Osteoblast (primary cell): ENCODE measurements at places on chromosomes 3 and 15. TPM values are rescaled to one million over a fixed set of nuclear protein-coding genes. Genes with fewer than 3 reads are reported as not detected.

DNA sequence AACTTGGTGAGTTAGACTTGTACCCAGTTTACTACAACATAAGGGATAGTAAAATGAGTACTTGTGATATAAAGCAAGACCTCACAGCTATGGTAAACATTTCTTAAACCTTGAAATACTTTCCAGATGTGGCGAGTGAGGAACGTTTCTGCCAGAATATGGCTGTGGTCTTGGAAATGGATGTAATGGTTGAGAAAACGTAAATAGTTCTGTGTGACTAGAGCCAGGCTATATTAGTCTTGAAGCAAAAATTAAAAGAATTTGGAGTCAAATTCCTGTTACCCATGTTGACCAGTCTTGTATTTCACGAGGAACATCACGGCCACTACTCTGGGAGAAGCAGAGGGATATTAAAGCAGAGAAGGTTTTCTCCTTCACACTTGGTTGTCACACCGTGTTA is 15.3 kb downstream of the OR4F15 start:
- DNase-seq: no peak
- H3K36me3 ChIP-seq: no peaks in the 10 kb centered on the region
- H3K27ac ChIP-seq: no peak overlapping the region
- no peaks in the 10 kb centered on the region for H3K4me1 ChIP-seq

DNA sequence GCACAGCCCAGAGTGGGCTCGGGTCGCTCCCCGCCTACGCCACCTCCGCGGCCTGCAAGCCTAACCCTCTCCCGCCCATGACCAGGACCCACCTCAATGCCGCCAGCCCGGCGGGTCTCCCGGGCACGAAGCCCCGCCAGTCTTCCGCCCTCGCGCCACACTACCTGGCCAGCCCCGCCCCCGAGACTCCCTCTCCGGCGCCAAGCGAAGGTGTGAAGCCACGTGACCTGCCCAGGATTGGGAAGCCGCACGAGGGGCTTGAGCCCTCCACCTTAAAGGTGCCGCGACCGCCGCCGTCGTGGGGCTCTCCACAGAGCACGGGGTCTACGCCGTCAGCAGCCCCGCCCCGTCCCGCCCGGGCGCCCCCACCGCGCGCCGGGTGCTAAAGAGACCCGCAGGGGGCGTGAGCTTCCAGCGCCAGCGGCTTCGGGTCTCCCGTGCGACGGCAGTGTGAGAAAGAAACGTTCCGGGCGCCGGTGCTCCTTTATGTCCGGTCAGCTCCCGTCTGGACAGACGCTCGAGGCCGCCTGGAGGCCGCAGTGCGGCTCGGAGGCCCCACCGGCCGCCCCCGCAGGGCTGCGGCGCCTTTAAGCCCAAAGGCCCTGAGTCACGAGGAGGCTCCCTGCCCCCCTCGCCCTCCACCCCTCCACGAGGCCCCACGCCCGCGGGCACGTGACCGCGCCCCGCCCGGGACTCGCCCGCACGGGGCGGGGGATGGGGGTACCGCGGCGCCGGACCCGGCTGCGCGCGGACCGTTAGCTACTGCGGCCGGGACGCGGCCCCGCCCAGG is at the start of gene CPEB1:
Gene CPEB1, minus strand, starts transcription at position 319 of the 790 bp plus-strand sequence. CDS start 18,904 bp downstream, outside the sequence.
- H3K27ac ChIP-seq: no peak within 1 kb of the TSS
- peaks cover 53% of the 10 kb centered on the region for H3K27me3 ChIP-seq
- no peaks in the 10 kb centered on the region for H3K36me3 ChIP-seq
- peak within 1 kb of the TSS; percentile 58 for H3K4me3 ChIP-seq

GRCh38 chr3:171169866-171170265 is 143.3 kb upstream of the SLC2A2 start:
- H3K27me3 ChIP-seq: no peaks in the 10 kb centered on the region
- H3K36me3 ChIP-seq: no peaks in the 10 kb centered on the region
- no peak overlapping the region for H3K27ac ChIP-seq
- peaks cover 7% of the 10 kb centered on the region for H3K4me1 ChIP-seq
- no peak for DNase-seq

- no peaks in the 10 kb centered on the region for H3K27me3 ChIP-seq
- H3K36me3 ChIP-seq: no peaks in the 10 kb centered on the region
- H3K4me3 ChIP-seq: no peak overlapping the region
- H3K4me1 ChIP-seq: no peaks in the 10 kb centered on the region
- H3K27ac ChIP-seq: no peak overlapping the region
- DNase-seq: no peak
These were observed 24.2 kb downstream of the PXYLP1 start for GRCh38 chr3:141255846-141256261.

GRCh38 chr3:95464346-95464745 is 1350.0 kb upstream of the EPHA6 start:
- H3K27me3 ChIP-seq: no peaks in the 10 kb centered on the region
- H3K27ac ChIP-seq: no peak overlapping the region
- H3K4me1 ChIP-seq: no peaks in the 10 kb centered on the region
- no peaks in the 10 kb centered on the region for H3K36me3 ChIP-seq

DNA sequence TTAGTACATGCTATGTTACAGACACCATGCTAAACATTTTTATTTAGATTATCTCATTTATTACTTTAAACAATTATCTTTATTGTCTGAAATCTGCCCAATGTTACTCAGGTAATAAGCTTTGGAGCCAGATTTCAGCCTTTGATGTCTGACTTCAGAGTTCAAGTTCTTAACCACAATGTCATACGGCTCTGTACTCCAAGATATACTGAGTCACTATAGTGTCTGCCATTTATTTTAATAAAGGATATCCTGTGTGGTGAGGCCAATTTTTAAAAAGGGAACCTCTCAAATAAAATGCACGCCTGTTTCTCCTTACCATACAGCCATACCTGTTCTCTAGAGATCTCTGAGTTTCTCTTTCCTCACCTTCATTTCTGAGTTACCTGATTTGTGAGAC is 193.1 kb downstream of the EPHA3 start:
- peak overlapping the region; percentile 55 for H3K27ac ChIP-seq
- no peaks in the 10 kb centered on the region for H3K27me3 ChIP-seq
- peaks cover 25% of the 10 kb centered on the region for H3K4me1 ChIP-seq
- H3K36me3 ChIP-seq: no peaks in the 10 kb centered on the region
- DNase-seq: no peak

RPL22L1 gene
- 232 and 297 TPM in 2 replicates for total RNA-seq

DNA sequence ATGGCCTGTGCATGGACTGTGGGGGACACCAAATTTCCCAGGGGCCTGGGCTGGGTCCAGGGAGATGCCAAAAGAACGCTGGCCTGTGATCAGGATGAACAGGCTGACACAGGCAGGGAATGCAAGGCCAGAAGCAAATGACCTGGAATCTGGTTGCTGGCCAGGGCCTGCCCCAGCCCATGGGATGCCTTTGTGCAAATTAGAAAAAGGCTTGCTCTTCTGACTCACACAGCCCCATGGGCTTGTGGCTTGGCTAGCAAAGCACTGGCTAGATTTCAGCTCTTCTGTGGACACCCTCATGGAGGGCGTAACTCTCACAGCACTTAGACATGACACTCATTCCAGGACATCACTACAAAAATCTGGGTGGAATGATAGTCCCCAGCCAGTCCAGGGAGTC is 356.0 kb downstream of the SHQ1 start:
- peaks cover 5% of the 10 kb centered on the region for H3K27me3 ChIP-seq
- peak; percentile 93 for DNase-seq
- H3K4me3 ChIP-seq: peak overlapping the region; percentile 33
- no peak overlapping the region for H3K27ac ChIP-seq
- H3K36me3 ChIP-seq: no peaks in the 10 kb centered on the region
- peaks cover 28% of the 10 kb centered on the region for H3K4me1 ChIP-seq

GRCh38 chr3:119600732-119601131 is 3.0 kb downstream of the PLA1A start:
- no peaks in the 10 kb centered on the region for H3K36me3 ChIP-seq
- H3K4me3 ChIP-seq: no peak overlapping the region
- H3K4me1 ChIP-seq: peaks cover 15% of the 10 kb centered on the region
- DNase-seq: no peak
- no peaks in the 10 kb centered on the region for H3K27me3 ChIP-seq
- no peak overlapping the region for H3K27ac ChIP-seq

GRCh38 chr3:127691489-127691888 is 18.7 kb downstream of the ABTB1 start:
- DNase-seq: peak; percentile 36
- peak overlapping the region; percentile 86 for H3K27ac ChIP-seq

DNA sequence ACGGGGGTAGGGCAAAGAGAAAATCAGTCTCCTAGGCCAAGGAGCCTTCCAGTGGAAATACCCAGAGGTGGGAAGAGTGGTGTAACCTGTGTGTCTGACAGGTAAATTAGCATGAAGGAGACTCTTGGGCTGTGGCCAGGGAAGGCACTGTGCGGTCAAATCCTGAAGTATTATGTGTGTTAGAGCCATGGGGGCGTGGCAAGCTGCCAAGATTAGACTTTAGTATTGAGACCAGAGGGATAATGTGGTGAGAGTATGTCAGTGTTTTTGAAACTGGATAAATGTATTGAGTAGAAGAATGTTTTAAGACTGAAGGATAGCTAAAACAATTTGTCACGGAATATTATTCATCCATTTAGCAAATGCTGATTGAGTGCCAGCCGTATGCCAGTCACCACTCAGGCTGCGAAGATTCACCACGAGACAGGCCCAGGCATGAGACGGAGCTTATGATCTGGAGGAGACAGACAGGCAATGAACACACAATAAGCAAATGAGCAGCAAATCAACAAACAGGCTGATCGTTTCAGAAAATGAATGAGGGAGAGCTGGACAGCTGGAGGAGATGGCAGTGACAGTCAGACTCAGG is 445.9 kb downstream of the MCTP2 start:
- H3K36me3 ChIP-seq: no peaks in the 10 kb centered on the region
- H3K4me3 ChIP-seq: no peak overlapping the region
- no peak for DNase-seq
- no peak overlapping the region for H3K27ac ChIP-seq
- no peaks in the 10 kb centered on the region for H3K27me3 ChIP-seq

TGM4 gene
- total RNA-seq: not detected in 2 replicates

DNA sequence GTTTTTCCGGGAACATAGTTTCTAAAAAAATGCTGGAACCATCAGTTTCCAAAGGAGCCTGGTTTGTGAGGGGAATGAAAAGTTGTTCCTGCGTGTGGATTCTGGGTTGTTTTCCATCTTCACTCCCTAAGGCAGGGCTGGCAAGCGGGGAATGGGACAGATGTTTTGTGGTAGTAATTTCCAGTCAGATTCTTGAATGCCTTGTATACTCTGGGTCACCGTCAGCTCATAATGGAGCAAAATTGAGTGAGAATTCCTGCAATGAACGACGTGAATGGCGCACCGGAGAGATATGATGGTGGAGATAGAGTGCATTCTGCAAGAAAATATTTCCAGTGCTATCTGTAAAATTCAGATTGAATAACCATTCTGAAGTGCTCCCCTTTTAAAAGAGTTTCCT is 19.9 kb downstream of the EEFSEC start:
- no peak for DNase-seq
- H3K36me3 ChIP-seq: no peaks in the 10 kb centered on the region
- no peaks in the 10 kb centered on the region for H3K4me1 ChIP-seq
- H3K4me3 ChIP-seq: no peak overlapping the region
- no peaks in the 10 kb centered on the region for H3K27me3 ChIP-seq

GRCh38 chr3:63960048-63960711 is 48.0 kb upstream of the SCAANT1 start:
- peak overlapping the region; percentile 71 for H3K4me3 ChIP-seq
- no peaks in the 10 kb centered on the region for H3K36me3 ChIP-seq
- peak overlapping the region; percentile 79 for H3K27ac ChIP-seq
- no peaks in the 10 kb centered on the region for H3K27me3 ChIP-seq
- peaks cover 14% of the 10 kb centered on the region for H3K4me1 ChIP-seq

CSPG4 gene
- total RNA-seq: 11.5 and 20.3 TPM in 2 replicates

- DNase-seq: peak; percentile 95
- H3K4me3 ChIP-seq: no peak overlapping the region
- H3K27me3 ChIP-seq: no peaks in the 10 kb centered on the region
- peaks cover 67% of the 10 kb centered on the region for H3K4me1 ChIP-seq
- H3K36me3 ChIP-seq: peaks cover 25% of the 10 kb centered on the region
- H3K27ac ChIP-seq: peak overlapping the region; percentile 99
These were observed 44.0 kb downstream of the SMAD3 start for GRCh38 chr15:67109141-67110034.

- no peak overlapping the region for H3K4me3 ChIP-seq
- H3K36me3 ChIP-seq: no peaks in the 10 kb centered on the region
- no peaks in the 10 kb centered on the region for H3K4me1 ChIP-seq
These were observed 27.3 kb upstream of the XIRP1 start for GRCh38 chr3:39219702-39220101.

DNA sequence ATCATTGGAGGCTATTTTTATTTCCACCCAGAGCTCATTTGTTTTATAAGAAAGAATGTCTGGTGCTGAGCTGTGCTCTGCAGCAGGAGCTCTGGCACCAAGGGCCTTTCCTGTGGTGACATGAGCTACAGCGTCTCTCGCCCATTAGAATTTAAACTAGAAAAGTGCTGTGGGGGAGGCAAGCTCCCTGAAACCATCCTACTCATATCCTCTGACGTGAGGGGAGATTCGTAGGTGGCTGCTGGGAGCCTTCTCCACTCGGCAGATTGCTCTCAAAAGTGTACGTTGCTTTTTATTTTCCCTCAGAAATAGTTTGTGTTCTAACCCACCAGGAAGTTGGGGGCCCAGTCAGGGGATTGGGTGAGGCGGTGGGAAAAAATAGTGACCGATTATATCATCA is 76.3 kb upstream of the ARHGEF3 start:
- H3K27me3 ChIP-seq: no peaks in the 10 kb centered on the region
- H3K4me1 ChIP-seq: no peaks in the 10 kb centered on the region
- no peak overlapping the region for H3K27ac ChIP-seq

- H3K4me1 ChIP-seq: peaks cover 69% of the 10 kb centered on the region
- peak overlapping the region; percentile 39 for H3K27ac ChIP-seq
- peak; percentile 18 for DNase-seq
- H3K27me3 ChIP-seq: no peaks in the 10 kb centered on the region
- no peak overlapping the region for H3K4me3 ChIP-seq
- H3K36me3 ChIP-seq: peaks cover 25% of the 10 kb centered on the region
These were observed 535.1 kb upstream of the CCDC54 start for GRCh38 chr3:106842151-106842550.

GRCh38 chr3:34011171-34012101 is 213.0 kb downstream of the PDCD6IP start:
- H3K36me3 ChIP-seq: no peaks in the 10 kb centered on the region
- no peaks in the 10 kb centered on the region for H3K27me3 ChIP-seq
- peak overlapping the region; percentile 83 for H3K27ac ChIP-seq
- H3K4me3 ChIP-seq: no peak overlapping the region
- no peak for DNase-seq

RYR3 gene
- total RNA-seq: not detected in 2 replicates

DNA sequence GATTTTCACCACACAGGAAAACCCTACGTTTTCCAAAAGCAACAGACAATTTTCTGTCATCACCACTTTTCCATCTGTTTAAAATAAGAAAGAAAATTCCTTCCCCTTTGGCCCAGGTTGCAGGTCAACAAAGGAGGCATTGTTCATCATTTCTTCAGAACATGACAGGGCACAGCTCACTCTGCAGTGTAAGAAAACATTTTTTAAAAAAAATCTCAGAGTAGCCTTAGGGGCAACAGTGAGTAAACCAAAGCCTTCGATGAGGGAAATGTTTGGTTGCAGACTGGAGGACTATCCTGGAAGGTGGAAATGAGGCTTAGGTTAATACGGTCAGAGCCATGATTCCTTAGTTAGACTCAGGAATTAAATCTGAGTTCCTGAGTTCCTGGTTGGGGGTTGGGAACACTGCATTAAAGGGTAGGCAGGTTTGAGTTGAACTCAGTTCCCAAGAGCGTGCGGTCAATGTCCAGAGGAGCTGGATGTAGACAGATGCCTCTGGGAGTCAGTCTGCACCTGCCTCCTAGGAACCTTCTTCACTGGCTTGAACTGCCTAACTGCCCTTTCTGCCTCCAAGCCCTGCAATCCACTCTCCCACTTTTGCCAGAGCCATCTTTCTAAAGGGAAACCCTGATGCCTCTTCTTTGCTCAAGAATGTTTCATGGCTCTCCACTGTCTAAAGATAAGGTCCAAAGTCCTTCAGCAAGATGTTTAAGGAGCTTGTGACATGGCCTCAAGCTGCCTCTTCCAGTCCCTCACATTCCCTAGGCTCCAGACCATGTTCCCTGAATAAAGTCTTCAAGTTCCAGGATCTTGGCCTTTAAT is 3.3 kb upstream of the HES1 start:
- H3K36me3 ChIP-seq: no peaks in the 10 kb centered on the region
- peaks cover 4% of the 10 kb centered on the region for H3K27me3 ChIP-seq
- peaks cover 37% of the 10 kb centered on the region for H3K4me1 ChIP-seq
- no peak overlapping the region for H3K4me3 ChIP-seq

LNP1 gene
- 2.9 and 3.2 TPM in 2 replicates for total RNA-seq
